ENCODE measurements at places on chromosomes 4 and X.

DNA sequence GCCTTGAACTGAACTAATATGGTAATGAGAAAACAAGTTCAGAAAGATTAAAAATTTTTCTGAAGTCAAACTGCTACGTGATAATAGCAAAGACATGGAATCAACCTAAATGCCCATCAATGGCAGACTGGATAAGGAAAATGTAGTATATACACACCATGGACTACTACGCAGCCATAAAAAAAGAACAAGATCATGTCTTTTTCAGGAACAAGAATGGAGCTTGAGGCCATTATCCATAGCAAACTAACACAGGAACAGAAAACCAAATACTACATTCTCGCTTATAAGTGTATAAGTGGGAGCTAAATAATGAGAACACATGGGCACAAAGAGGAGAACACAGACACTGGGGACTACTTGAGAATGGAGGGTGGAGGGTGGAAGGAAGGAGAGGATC is 4.3 kb upstream of the RPS3A start:
- DNase-seq, result no peak

DNA sequence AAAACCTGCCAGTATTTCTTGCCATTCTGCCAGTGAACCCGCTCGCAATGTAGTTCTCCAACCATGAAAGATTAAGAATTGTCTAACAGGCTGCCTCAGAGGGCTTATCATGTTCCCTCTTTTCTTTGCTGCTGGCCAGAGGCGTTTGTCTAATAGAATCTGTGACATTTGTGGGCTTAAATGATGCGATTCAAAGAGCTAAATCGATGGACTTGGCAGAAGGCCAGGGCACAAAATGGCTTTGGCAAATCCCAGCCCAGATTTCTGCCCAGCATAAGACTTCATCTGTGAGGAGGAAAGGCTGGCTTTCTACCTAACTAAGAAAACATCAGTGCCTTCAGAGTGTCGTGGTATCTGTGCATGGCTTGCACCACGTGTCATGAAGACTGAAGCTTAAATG is 79.9 kb downstream of the TRPC5OS start:
- DNase-seq, result no peak

- no peak for DNase-seq
Observed at GRCh38 chrX:82208975-82209374, 1007.1 kb downstream of the SH3BGRL start.

GRCh38 chr4:37393889-37394288 is 149.3 kb downstream of the NWD2 start:
- no peak for DNase-seq

DNA sequence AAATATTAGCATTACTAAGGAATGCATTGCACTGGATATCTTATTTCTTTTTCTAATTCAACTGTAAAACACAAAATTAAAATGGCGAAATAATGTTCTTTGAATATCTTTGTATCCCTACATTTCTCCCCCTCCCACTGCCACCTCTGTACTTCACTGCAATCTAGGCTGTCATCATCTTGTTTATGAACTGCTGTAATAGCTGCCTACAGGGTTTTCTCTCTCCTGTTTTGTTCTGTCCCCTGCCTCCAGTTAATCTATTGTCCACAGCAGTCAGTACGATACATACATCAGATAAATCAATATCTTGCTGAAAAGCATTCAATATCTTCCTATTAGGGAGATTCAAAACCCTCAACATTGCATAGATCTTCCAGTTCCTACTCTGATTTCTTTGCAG is 528.4 kb downstream of the KCNIP4 start:
- DNase-seq, result no peak

DNA sequence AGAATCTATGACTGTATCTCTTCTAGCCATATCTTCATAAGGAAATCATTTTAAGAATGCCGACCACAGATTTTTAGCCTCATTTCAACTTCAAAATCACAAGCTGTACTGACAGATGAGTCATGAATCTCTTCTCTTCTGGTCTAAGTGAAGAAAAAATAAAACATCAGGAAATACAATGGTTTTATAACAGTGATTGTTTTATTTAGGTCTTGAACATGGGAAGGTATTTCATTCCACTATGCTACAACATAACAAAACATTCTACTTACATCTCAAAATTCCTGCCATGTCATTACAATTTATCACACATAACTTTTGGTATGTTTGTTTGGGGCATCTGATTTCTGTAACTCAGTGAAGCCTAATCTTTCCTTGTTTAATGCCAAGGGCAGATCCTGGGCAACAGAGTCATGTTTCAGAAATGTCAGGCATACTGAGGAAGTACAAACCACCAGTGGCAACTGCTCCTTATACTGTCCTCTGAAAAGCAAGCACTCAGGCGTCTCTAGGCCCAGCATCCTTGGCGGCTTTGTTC is 325.0 kb downstream of the PDHA2 start:
- DNase-seq, result no peak

GRCh38 chr4:85968945-85969819 is 390.7 kb downstream of the MAPK10 start:
- DNase-seq, result no peak

DNA sequence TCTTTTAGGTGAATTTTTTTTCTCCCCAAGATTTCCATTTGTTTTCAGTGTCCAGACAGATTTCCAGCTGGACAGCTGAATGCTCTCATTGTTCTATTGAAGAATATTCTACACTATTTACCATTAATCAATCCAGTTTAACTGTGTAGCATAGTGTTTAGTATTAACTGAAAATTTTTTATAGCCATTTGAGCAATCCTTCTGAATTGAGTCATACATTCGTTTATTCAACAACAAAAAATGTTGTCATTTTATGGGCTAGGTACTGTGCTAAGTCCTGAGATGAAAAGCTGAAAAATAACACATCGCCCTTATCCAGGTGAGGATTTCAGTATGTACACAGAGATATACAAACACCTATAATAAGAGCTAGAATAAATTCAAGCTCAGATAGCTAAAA is 223.3 kb downstream of the COL25A1 start:
- no peak for DNase-seq

- DNase-seq, result no peak
Observed at GRCh38 chr4:2939383-2940243, 23.6 kb downstream of the NOP14 start.

- no peak for DNase-seq
Observed at GRCh38 chrX:108122748-108123147, 31.2 kb downstream of the ATG4A start.

DNA sequence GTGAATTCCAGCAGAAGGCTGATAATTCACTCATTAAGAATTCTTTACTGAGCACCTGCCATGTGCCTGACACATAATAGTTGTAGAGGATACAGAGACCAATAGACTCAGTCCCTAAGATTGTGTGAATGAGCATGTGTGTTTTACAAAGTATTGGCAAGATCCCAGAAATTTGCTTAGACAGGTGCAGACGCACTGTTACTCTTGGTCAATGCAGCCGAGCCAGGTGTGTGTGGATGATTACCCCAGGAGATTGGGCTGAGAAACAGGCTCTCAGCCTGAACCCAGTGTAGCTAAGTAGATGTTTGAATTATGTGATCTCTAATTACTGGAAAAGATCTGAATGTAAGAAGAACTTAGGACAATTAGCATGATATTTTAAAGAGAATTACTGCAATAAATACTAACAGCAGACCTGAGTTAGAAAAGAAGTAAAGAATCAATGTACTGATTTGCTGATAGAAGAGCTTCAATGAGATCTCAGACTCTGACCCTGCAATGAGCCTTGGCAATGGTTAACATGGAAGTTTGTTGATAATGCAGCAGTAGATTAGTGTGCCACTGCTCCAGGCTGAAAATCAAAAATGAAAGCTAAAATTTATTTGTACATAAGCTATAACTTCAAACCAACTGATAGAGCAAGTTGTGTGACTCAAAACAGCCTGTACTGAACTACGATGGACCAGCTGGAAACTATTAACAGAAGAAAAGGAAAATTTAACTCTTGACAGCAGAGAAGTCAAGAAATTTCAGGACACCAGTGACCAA is 32.2 kb upstream of the NDST4 start:
- DNase-seq, result no peak

DNA sequence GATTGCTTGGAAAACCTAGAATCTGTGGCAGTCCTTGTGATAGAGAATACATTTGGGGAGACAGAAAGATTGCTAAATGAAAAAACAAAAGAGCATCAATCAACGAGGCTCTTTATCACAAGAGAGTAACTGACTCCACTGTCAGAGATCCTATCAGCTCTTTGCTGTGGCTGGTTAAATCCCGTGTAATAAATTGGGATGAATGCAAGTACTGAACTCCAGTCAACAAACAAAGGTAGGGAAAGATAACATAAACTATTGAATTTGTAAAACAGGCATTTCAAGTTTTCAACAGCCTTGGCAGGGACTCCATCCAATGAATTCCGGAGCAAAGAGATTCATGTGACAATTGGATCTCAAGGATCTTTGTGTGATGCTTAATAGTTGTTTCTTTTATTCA is 21.3 kb downstream of the MMRN1 start:
- no peak for DNase-seq

- no peak for DNase-seq
Observed at GRCh38 chr4:89358935-89359638, 51.5 kb upstream of the GPRIN3 start.

GRCh38 chr4:148834804-148835631 is 392.8 kb upstream of the NR3C2 start:
- no peak for DNase-seq

GRCh38 chr4:39587881-39588280 is 50.8 kb downstream of the SMIM14 start:
- DNase-seq, result no peak

DNA sequence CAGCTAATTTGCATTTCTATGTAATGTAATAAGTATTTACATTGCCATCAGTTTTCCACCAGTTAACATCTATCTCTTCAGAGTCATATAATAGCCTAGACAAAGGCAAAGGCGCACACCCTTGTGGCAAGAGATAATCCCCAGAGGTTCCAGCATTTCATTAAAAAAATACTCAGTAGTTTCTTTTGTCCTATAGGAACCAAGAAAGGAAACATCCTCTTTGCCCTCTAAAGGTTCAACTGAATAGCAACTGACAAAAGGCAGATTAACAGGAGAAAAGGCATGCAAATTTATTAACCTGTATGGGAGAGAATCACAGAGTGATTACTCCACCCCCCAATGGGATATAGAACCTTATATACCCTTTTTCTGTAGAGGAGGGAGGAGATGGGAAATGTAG is 48.4 kb downstream of the MAGEB17 start:
- DNase-seq, result no peak

DNA sequence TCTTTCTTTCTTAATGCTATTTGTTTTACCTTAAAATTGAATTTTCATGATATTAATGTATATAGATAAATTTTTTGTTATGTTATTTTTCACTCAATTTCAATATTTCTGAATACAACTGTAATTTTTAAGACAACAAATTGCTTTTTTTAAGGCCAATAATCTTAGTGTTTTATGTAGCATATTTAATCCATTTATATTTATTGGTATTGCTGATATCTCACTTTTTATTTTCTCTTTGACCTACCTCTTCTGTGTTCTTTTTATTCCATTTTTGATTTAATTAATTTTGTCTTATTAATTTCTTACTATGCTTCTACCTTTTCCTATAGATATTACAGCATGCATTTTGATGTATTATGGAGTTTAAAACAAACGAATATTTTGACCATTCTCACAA is 460.1 kb upstream of the AGA start:
- DNase-seq, result no peak

GRCh38 chrX:49725923-49726904 is 30.4 kb upstream of the PAGE1 start:
- no peak for DNase-seq

DNA sequence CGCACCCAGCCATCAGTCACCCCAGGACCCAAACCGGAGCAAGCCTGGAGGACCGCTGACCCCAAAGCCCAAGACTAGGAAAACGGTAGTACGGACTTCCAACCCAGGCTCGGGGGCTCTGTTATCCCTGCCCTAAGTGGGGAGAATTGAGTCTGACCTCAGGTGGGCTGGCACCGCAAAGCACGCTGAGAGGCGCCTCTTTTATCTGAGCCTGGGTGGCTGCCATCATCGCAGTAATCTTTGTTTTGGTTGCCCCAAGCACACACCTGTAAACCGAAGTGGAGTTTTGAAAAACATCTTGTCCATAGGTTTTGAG is 894 bp upstream of the SH3RF1 start:
- DNase-seq, result no peak

- DNase-seq, result no peak
Observed at GRCh38 chr4:156248917-156249316, 295.3 kb upstream of the CTSO start.

GRCh38 chr4:25330905-25331808 is 18.6 kb downstream of the ZCCHC4 start:
- DNase-seq, result no peak

- DNase-seq, result no peak
Observed at GRCh38 chr4:172270397-172270796, 457.2 kb downstream of the GALNTL6 start.

DNA sequence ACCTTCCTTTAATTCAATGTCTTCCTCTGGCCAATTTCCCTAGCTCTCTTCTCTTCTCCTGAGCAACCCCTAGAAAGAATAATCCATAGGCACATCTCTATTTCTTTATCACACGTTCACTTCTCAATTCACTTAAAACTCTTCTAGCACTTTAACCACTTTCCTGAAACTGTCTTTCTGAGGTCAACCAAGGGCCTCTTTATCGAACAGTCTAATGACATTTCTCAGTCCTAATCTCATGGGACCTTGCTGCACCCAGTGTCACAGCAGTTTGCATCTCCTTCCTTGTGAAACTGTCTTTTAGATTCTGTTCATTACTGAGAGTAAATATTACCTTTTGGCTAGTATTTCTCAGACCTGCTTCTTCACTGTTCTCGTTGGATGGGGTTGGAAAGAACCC is 285.3 kb upstream of the RASGEF1B start:
- DNase-seq, result no peak

- no peak for DNase-seq
Observed at GRCh38 chrX:25105221-25105620, 89.5 kb upstream of the ARX start.

GRCh38 chr4:148116969-148117368 is 325.2 kb downstream of the NR3C2 start:
- DNase-seq, result no peak

DNA sequence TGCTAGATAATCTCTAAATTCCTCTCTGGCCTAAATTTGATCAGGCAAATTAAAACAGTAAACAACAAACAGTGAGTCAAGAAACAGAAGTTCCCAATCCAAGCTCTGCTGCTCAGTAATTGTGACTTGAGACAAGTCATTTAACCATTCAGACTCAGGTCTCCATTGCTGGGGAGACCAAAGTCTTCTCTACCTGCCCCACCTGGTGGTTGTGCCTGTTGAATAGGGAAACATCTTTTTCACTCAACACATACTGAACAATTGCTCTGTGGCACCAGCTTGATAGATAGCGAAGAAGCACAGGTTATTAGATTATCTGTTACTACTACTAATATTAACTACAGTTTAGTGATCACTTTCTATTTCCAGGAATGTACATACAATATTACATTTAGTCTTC is 112.1 kb upstream of the EOLA2 start:
- DNase-seq, result no peak

GRCh38 chr4:5141802-5142201 is 90.5 kb downstream of the STK32B start:
- no peak for DNase-seq

- no peak for DNase-seq
Observed at GRCh38 chr4:4639370-4639769, 97.5 kb upstream of the STX18 start.
